GM23338 (cell line): ENCODE measurements at places on chromosomes 2 and 18.

DNA sequence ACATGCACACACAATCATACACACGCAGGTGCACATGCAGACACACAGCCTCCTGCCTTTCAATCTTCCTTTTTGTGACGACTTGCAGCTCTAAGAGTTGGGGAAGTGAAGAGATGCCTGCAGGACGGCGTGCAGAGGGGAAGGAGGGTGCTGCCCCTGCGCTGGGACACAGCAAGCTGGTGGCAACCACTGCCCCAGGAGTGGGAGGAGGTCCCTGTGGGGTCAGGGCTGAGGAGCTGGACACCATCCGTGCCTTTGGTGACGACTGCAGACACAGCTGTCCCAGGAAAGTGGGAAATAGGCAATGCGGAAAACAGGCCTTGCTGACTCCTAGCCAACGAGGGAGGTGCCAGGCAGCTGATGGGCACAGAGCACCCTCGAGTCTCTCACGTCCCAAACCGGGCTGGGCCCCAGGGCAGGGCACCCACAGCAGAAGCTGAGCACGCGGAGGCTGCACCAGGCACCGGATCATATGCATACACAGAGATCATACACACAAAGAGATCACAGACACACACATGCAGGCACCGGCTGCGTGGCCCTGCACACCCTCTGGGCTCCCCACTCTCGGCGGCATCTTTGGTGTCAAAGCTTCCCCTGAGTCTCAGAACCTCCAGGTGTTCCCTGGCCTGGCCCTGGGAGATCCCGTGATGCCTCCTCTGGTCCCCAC is 146.1 kb downstream of the PXDN start:
- DNase-seq, result no peak

DNA sequence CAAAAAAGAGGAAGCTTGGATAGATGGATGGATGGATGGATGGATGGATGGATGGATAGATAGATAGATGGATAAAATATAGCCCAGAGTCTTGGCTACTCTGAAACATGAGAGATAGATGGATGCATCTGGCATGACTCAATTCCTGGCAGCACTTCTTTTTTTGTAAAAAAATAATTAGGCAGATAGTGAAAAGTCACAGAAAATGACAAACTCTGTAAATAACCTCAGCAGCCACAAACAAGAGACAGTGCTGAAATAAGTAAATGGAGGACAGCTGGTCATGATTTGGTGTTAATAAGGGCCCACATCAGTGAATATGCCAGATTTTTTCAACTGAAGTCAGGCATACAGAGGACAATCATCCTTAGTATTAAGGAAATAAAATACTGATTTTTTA is 585.0 kb upstream of the GCFC2 start:
- no peak for DNase-seq

- DNase-seq, result no peak
Measured at GRCh38 chr2:173327421-173327820, 27.3 kb upstream of the CDCA7 start.

DNA sequence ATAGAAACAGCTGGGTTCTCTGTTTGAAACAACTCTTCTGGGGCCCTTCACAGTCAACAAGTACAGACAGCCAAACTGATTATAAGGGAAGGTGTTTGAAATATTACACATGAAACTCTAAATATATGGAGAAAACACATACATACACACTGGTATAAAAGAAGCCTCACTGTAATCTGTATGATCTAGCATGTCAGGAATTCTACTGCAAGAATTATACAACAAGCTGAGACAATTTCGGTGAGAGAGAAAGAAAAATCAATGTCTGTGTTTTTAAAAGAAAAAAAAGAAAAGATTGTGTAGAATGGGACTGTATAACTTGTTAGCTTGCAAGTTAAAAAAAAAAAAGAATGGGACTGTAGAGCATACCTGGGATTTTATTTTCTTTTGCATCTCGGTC is 26.3 kb downstream of the IRS1 start:
- no peak for DNase-seq

- peak; percentile 21 for DNase-seq
Measured at GRCh38 chr2:100603948-100604633, 41.3 kb downstream of the PDCL3 start.

GRCh38 chr18:55501982-55502710 is 85.8 kb downstream of the TCF4 start:
- no peak for DNase-seq

GRCh38 chr2:36562240-36562639 is 35.7 kb downstream of the FEZ2 start:
- no peak for DNase-seq

DNA sequence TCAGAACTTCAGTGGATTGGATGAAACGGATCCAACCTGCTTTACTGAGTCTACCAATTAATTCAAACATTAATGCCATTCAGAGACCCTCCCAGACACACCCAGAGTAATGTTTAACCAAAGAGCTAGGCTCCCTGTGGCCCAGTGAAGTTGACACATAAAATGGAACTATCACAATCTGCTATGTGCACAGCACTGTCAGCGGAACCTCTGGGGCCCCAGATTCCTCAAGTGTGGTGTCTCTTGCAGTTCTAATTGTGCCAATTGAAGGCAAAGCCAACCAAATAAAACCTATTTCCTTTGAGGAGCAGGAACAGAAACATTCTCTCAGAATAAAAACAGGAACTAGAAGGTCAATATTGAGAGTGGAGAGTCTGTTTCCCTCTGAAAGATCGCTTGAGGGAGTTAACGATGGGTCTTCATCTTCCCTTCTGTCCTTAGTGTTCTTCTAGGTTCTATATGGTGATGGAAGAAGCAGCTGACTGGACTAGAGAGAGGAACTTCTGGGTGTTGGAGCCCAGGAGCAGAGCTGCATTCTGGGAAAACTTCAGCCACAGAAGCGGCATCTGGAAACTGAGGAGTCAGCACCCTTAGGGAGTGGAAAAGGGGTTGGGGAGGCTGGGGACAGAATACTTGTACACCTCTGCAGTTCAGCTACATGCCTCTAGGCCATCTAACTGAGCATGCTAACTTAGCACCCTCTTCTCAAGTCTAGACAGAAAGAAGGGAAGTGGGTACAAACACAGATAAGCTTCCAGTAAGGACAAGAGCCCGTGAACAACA is 174.4 kb upstream of the FBXO11 start:
- peak; percentile 38 for DNase-seq

- DNase-seq, result peak; percentile 71
Measured at GRCh38 chr2:218896501-218897393, 16.1 kb downstream of the WNT10A start.

- peak; percentile 65 for DNase-seq
Measured at GRCh38 chr2:70645733-70646419, 92.2 kb upstream of the TGFA start.

GRCh38 chr2:207502577-207503198 is 27.1 kb upstream of the CREB1 start:
- DNase-seq, result no peak

DNA sequence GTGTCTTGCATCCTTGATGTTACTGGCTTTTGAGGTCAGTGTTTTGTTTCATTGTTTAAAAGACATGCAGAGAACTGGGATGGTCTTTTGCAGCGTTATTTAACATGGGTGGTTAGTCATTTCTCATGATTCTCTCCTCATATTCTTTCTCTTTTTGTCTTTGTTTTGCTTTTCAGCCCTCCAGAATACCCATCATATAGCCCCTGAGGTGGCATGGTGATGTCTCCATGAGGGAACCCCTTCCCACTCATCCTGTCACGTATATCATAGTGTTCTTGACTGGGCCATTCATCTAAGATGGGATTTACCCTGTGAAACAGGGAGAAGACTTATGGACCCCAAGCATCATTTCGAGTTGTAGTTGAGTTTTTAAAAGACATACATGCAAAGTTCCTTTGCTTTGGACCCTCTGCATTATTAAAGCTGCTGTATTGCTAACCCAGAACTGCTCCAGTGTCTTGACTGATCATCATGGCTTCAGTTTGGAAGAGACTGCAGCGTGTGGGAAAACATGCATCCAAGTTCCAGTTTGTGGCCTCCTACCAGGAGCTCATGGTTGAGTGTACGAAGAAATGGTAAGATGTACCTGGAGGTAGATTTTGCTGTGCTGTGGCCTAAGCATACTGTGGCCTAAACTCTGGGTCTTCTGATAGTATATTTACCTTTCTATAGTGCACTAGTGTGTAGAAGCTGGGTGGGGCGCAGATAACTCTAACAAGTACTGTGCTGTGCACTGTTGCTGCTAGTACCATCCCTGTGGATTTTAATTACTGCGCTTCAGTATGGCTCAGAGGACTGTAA is 1.4 kb downstream of the EHBP1 start:
- DNase-seq, result no peak
